ENCODE measurements at places on chromosomes 5 and 9.

DNA sequence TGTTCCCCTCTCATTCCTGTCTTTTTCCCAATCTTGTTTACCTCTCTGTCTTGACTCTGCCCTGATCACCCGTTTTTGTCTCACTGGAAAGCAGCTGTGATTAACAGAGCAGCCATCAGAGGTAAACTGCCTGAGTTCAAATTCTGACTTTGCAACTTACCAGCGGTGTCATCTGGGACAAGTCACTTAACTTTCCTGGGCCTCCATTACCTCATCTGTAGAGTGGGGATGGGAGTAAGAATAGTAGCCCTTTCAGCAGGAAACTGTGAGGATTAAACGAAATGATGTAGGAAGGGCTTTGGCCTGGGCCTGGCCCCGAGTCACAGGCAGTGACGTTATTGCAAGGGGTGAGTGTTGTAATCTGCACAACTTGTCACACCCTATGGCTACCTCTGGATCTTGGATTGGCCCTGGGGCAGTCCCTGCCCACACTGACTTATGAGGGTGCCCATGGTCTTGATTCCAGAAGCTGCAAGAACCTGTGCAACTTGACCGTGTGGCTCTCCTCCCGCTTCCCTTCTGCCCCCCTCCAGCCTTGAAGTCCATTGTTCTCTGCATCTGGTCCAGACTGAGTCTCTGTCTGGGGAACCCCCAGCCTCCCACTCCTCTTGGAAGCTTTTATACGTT, 657 bp upstream of the PCDH12 start:
- DNase-seq: no peak

GRCh38 chr5:41954286-41954685, 29.2 kb downstream of the FBXO4 start:
- DNase-seq: no peak

DNA sequence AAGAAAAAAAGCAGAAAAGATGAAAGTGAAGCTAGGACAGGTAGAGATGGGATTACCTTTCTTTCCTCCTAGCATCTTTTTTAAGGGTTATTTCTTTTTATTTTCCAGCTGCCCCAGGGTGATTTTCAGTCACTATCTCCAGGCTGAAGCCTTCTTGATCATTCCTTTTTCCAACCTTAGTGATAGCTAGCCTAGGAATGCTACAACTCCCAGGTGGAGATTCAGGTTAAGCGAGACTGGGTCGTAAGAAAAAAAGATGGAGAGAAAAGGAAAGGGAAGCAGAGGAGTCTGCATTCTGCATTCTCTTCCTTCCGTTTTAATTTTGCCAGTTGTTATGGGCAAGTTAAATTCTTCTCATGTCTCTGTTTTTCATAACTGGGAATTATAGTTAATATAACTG, 36.7 kb upstream of the RIC1 start:
- no peak for DNase-seq

GRCh38 chr5:172453206-172453985, 929 bp downstream of the SH3PXD2B start:
- DNase-seq: no peak

- DNase-seq: no peak
These were observed 363.1 kb downstream of the PRELID2 start for GRCh38 chr5:145471831-145472612.

GRCh38 chr9:122572456-122572855, 10.7 kb downstream of the OR1L8 start:
- no peak for DNase-seq

GRCh38 chr5:147561435-147561834, 51.6 kb upstream of the DPYSL3 start:
- DNase-seq: no peak

- DNase-seq: no peak
These were observed 126.9 kb downstream of the SPOCK1 start for GRCh38 chr5:137372016-137372772.

DNA sequence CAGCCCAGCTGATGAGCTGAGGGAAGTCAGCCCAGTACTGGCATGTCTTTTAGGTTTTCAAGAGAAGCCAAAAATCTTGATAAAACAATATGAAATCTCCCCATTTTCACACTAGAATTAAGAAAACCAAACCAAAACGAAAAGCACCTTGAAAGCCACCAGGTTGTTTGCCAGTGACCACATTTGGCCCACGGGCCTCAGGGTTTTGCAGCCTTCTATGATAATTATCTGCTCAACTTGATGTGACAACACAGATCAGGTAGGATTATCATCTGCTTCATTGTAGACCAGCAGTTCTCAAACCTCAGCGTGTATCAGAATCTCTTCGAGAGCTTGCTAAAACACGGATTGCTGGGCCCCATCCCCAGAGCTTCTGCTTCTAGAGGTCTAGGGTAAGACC, 101.4 kb downstream of the GALNT10 start:
- no peak for DNase-seq

GRCh38 chr5:58239731-58240130, 220.2 kb downstream of the PLK2 start:
- no peak for DNase-seq

DNA sequence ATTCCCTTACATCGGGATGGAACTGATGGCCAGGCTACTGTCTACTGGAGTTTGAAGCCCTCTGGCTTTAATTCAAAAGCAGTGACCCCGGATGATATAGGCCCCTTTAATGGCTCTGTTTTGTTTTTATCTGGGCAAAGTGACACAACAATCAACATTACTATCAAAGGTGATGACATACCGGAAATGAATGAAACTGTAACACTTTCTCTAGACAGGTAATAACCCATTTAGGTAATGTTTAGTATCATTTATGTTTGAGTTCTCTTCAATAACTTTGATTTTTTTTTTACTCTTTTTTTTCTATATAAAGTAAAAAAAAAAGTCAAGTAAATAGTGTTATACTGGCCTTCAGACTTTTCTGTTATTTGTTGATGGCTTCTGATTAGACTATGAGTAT, 79.1 kb downstream of the ADGRV1 start:
- DNase-seq: no peak

GRCh38 chr5:56814361-56814962, 887 bp upstream of the MAP3K1 start:
- no peak for DNase-seq

- no peak for DNase-seq
These were observed 12.2 kb upstream of the GPR151 start for GRCh38 chr5:146528236-146528635.

DNA sequence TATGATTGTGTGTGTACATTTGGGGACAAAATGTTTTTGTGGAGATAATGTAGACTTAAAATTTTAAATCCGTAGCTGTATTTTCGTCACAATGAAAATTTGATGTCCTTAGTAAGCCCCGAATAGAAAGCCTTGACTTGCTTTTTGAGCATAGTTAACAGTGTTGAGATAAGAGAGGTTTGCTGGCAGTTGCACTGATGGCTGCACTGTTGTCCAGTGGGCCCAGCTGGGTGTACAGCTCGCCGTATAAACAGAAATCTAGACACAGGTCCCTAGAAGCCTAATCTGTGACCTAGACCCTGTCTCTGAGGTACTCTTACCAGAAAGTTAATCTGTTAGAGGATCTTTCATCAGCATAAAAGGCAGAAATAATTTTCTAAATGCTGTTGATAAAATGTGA, 271.3 kb upstream of the DMRT1 start:
- DNase-seq: no peak

DNA sequence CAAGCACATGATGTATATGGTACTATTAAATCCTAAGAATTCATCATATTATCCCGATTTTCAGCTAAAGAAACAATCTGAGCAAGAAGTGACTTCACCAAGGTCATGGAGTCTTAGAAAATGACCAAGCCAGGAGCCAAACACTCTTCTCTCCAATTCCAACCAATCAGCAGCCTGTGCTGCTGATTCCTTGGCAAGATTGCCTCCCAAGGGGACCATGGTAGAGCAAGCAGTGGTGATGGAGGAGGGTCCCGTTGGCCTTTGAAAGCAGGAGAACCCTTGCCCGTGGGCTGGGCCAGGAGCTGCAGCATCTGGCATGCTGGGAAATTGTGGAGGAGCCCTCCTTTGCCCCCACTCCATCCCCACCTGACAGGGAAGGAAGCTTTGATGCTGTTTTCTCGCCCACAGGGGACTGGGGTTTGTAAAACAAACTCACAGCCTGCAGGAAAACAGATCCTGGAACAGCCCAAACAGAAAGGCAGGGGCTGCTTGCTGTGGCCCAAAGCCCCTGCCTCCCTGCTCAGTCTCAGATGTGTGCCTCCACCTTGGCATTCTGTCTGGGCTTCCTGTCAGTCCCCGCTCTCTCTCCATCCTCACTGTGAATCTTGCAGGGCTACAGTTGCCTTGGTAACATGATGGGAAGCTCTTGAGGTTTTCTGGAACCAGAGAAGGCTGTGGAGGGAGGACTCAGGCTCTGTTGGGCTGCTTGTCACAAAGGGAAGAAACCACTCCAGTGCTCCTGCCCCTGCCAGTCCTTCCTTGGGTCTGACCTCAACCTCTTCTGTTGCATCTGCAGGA, 70.8 kb upstream of the HSPA9 start:
- no peak for DNase-seq

DNA sequence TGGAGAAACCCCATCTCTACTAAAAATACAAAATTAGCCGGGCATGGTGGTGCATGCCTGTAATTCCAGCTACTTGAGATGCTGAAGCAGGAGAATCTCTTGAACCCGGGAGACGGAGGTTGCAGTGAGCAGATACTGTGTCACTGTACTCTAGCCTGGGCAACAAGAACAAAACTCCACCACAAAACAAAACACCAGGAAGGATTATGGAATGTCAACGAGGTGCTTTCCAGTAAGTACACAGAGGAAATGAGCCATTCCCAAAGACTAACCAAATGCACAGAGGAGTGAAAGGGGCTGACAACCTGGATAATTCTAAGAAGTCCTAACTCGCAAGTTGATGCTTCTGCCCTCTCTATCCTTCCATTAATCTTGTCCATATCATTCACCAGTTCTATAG, 126.1 kb upstream of the RETREG1 start:
- DNase-seq: no peak

GRCh38 chr5:40390281-40391149, 289.2 kb upstream of the PTGER4 start:
- DNase-seq: no peak

- DNase-seq: no peak
These were observed 2.8 kb downstream of the ANKH start for GRCh38 chr5:14868771-14869170.

- DNase-seq: no peak
These were observed 144.3 kb downstream of the GIN1 start for GRCh38 chr5:102975457-102976182.

DNA sequence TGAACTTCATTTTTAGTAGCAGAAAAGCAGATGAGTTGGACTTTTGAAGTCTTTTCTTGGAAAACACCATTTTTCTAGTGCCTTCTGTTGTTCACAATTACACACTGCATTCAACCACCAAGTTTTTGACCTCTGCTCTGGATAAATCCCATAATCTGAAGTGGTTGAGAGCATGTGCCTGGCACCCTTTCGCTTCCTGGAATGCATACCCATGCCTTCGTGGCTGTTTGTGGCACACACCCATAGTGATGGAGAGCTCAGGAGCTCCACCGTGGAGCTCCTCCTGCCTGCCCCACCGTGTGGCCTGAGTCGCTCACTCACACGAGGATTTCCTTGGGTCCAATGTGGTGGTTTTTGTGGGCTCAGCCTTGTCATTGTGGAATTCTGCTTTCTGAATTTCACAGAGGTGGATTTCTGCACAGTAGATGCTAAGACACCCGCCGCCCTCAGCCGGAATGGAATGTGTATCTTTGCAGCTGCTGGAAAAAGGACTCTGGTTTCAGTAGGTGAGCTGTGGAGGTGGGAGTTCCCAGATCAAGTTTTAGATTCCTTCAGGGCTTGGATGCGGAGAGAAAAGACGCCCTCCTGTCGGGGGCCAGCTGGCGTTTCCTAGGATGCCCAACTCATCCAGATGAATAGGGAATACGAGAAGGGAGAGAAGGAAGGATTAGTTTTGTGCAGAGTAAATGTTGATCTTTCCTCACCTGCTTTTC, 500.4 kb downstream of the IRX1 start:
- DNase-seq: no peak

DNA sequence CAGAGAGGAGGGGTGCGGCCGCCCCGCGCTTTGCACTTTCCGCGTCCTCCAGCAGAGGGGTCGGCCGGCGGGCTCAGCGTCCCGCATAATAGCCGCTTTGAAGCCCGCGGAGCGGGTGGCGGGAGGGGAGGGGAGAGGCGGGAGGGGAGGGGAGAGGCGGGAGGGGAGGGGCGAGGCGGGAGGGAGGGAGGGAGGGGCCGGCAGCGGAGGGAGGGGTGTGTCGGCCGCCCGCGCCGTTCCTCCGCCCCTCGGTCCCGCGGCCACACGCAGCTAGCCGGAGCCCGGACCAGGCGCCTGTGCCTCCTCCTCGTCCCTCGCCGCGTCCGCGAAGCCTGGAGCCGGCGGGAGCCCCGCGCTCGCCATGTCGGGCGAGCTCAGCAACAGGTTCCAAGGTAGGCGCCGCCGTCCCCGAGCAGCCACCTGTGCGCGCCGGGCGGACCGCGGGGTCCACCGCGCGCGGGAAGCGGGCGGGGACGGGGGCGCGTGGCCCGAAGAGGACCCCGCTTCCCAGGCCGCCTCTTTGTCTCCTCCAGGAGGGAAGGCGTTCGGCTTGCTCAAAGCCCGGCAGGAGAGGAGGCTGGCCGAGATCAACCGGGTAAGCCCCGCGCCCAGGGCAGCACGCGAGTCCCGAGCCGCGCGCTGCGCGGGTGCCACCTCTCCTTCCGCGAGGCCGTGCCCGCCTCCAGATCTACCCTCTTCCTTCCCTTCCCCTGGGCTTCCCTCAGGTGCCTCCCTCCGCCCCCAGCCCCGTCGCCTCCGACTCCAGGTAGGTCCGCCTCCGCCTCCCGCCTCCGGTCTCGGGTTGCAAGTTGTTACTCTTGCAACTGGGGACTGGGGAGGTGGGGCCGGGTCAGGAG, at the start of gene AIF1L:
AIF1L (plus strand) TSS at position 263 of the 857 bp plus-strand sequence; CDS start at position 362, 99 bp downstream.
- DNase-seq: no peak

- no peak for DNase-seq
These were observed 2.2 kb downstream of the GBGT1 start for GRCh38 chr9:133161547-133161950.

- no peak for DNase-seq
These were observed 199.1 kb upstream of the ZNF618 start for GRCh38 chr9:113677057-113677456.

DNA sequence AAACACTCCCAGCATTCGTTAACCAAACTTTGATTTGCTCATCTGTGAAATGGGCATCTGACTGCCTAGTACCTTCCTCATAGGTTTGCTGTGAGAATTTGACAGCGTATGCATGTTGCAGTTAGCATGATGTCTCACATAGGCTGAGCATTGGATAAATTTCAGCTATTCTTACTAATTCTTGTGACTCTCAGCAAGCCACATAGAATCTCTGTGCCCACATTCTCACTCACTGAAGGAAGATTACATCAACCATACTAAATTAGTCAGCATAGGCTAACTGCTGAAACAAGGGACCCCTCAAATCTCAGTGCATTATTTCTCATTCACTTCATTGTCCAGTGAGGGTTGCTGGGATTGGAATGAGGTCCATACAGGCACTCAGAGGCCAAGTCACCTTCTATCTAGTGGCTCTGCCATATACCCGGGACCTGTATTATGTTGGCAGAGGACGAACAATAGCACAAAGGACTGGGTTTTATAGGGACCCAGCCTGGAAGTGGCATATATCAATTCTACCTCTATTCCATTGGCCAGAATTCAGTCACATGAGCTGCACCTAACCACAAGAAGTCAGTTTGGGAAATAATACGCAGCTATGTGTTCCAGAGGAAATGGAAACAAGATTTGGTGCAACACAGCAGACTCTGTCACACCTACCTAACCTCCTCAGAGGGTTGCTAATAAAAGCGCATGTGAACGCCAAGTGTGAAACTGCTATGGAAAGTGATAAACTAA, 4.2 kb upstream of the PTGER4 start:
- DNase-seq: no peak
